ENCODE measurements at places on chromosomes 12 and 14. TPM values are rescaled to one million over a fixed set of nuclear protein-coding genes. Genes with fewer than 3 reads are reported as not detected.

Gene DEPDC4
- 0.81 TPM for total RNA-seq

Gene CAPZA3
- not detected for total RNA-seq

Gene STAC3
- total RNA-seq = 1.2 TPM

Gene SLC38A6
- 4.3 TPM for total RNA-seq

Gene SINHCAF
- 9.1 TPM for total RNA-seq

Gene HOXC11
- not detected for total RNA-seq

Gene KRT82
- total RNA-seq = not detected

Gene SLCO1B3
- total RNA-seq = not detected

Gene LIN7A
- total RNA-seq = 13.7 TPM

Gene FITM1
- 129 TPM for total RNA-seq

Gene LYZ
- 49.2 TPM for total RNA-seq

Gene IQSEC3
- 2.3 TPM for total RNA-seq

Gene NR1H4
- total RNA-seq = not detected

Gene PRB2
- total RNA-seq = not detected

Gene GPRC5D
- total RNA-seq = not detected

- peak; percentile 88 for DNase-seq
Observed at GRCh38 chr14:103121121-103121845, 2.0 kb upstream of the TNFAIP2 start.

DNA sequence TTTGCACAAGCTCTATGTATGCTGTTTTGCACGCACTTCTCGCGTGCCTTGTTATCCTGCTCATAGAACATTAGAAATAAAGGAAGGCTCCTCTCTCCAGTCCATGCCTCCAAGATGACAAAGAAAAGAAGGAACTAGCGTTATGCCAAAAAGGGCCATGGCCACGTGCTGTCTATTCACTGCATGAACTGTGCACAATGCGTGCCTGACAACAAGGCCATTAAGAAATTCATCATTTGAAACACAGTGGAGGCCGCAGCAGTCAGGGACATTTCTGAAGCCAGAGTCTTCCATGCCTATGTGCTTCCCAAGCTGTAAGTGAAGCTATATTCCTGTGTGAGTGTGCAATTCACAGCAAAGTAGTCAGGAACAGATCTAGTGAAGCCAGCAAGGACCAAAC lies 22.2 kb upstream of the PRMT8 start:
- no peak for DNase-seq

DNA sequence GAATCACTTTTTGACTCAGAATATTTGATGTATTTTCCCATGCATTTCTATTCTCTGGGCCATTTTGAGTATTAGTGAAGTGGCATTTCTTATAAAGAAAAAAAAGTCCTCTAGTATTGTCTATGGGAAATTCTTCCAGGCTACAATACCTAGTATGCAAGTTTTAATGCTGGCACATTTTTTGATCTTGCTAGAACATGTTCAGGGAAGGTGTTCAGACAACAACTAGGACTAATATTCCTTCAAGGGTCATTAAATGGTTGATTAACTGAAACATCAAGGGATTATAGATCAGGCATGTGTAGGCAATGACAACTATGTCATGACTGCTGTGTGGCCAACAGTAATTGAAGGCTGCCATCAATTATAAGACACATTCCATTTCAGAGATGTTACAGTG lies 7.7 kb downstream of the CCDC184 start:
- no peak for DNase-seq

GRCh38 chr14:54627219-54627539 lies 60.3 kb downstream of the SAMD4A start:
- no peak for DNase-seq

GRCh38 chr14:76089575-76089974 lies 62.1 kb upstream of the GPATCH2L start:
- DNase-seq = no peak

GRCh38 chr12:78628491-78629100 lies 236.0 kb upstream of the SYT1 start:
- DNase-seq = no peak

DNA sequence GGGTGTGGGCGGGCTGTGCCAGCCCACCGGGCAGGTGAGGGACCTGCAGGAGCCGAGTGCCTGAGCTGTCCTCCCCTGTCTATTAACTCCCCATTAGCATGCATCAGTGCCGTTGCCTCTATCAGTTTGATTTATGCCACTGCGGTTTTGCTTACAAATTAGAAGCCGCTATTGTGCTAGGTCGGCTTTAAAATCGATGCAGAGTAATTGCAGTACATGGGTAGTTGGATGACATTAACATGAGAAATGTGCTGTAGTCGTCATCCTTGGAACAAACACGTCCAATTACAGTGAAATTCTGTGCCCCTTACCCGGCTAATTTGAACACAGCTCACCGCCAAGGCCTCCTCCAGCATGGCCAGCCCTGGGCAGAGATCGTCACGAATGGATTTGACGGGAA lies 145.8 kb downstream of the TSPAN9 start:
- peak; percentile 11 for DNase-seq

GRCh38 chr14:91509878-91510170 lies 286 bp downstream of the PPP4R3A start:
- DNase-seq = no peak

GRCh38 chr12:98067795-98068194 lies 447.6 kb upstream of the TMPO start:
- DNase-seq = no peak

- no peak for DNase-seq
Observed at GRCh38 chr14:23816371-23816770, 137.2 kb upstream of the DHRS4 start.

GRCh38 chr14:63800083-63800482 lies 52.7 kb upstream of the SYNE2 start:
- no peak for DNase-seq

DNA sequence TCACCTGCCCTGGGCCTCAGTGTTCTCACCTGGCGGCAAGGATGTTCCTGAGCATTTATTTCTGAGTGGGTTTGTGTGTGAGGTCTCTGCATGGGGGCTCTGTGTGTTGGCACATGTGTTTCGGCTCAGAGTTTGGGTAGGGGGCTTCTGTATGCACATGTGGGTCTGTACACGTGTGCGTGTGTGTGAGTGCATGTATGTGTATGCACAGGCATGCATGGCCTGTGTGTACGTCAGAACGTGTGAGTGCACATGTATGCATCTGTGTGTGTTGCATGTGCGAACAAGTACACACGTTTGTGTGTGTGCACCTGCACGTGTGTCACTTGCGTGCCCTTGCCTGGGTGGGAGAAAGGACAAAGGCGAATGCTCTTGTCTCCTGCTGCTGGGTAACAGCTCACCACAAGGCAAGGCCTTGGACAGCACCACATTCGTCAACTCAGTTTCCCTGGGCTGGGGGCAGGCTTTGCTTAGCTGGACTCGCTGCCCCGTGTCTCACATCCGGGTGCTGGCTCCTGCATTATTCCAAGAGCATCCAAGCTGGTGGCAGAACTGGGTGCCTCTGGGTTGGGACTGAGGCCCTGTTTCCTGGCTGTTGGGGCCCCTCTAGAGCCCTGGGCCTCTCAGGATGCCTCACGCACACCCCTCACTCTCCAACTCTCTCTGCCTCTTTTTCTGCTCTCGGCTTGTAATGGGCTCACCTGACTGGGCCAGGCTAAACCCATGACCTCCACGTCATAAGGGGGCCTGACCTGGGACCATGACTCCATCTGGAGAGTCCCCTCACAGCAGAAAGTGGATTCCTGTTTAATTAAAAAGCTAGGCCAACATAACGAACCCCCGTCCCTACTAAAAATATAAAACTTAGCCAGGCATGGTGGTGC lies 153.6 kb upstream of the C14orf180 start:
- DNase-seq = no peak

GRCh38 chr12:5556033-5556614 lies 124.2 kb downstream of the NTF3 start:
- DNase-seq = no peak

- no peak for DNase-seq
Observed at GRCh38 chr12:2054091-2055018, 1.6 kb downstream of the CACNA1C start.

DNA sequence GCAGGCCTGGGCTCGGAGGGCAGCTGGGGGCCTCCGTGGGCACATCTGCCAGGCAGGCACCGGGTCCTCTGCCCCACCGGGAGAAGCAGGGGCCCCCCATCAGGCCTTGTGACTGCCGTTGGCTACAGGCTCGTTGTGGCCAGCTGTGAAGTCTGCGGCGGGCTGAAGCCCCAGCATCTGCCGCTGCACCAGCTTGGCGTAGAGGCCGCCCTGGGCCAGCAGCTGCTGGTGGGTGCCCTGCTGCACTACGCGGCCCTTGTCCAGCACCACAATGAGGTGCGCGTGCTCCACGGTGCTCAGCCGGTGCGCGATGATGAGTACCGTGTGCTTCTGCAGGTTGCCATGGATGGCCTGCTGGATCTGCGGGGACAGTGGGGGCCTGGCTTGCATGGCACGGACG lies 33.9 kb upstream of the VPS37B start:
- peak; percentile 48 for DNase-seq

- no peak for DNase-seq
Observed at GRCh38 chr12:75577812-75578211, 66.4 kb upstream of the KRR1 start.

- no peak for DNase-seq
Observed at GRCh38 chr12:56996793-56997545, 9.4 kb downstream of the ZBTB39 start.

- DNase-seq = no peak
Observed at GRCh38 chr12:49170924-49171323, 18.0 kb downstream of the TUBA1A start.

DNA sequence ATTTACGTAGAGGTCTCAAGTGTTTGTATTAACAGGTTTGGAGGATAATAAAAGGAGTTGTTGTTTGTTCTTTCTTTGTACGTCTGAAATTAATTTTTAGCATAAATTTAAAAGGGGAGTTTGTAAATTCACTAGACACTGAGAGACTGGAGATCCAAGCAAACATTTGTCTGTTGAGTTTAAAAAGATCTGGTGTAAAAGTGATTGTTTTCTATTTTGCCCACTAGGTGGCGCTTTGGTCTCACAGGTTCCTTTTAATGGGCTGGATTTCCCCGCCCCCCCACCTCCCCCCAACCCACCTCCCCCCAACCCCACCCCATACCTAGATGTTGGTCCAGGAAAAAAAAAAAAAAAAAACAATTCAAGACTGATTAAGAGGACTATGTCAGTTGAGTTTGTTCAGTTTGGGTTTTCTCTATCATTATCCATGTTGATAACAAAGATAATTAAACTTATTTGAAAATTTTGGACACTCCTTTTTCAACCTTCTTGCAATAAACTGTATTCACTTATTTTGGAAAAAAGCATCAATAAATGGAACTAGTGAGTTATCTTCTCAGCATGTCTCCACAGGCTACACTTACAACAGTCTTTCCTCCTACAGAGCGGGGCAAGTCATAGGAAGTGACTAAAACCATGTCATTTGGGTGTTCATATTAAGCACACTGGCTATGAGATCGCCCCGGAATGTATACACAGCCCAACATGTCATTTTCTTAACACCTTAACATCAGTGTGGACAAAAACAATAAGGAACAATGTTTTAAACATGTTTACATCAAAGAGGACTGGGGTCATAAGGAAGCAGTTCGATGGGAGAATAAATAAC lies 841.1 kb downstream of the NRXN3 start:
- no peak for DNase-seq

- peak; percentile 82 for DNase-seq
Observed at GRCh38 chr14:23300687-23301223, 1.9 kb downstream of the PPP1R3E start.

DNA sequence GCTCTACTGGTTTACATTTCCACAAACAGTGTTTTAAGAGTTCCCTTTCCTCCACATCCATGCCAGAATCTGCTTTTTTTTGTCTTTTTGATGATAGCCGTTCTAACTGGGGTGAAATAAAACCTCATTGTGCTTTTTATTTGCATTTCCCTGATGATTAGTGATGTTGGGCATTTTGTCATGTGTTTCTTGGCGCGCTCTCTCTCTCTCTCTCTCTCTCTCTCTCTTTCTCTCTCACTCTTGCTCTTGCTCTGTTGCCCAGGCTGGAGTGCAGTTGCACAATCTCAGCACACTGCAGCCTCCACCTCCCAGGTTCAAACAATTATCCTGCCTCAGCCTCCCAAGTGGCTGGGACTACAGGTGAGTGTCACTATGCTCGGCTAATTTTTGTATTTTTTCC lies 9.6 kb upstream of the MIS18BP1 start:
- no peak for DNase-seq

- no peak for DNase-seq
Observed at GRCh38 chr12:109493090-109493489, 15.7 kb downstream of the UBE3B start.

All from Right ventricle myocardium inferior (tissue), 1 donor.